ENCODE measurements at places on chromosomes 2 and 18.

GRCh38 chr2:60808330-60808801, 52.3 kb downstream of the PAPOLG start:
- H3K36me3 ChIP-seq: peaks cover 4% of the 10 kb centered on the region
- H3K4me3 ChIP-seq: no peak overlapping the region
- DNase-seq: no peak
- no peak overlapping the region for H3K27ac ChIP-seq
- H3K27me3 ChIP-seq: no peaks in the 10 kb centered on the region

DNA sequence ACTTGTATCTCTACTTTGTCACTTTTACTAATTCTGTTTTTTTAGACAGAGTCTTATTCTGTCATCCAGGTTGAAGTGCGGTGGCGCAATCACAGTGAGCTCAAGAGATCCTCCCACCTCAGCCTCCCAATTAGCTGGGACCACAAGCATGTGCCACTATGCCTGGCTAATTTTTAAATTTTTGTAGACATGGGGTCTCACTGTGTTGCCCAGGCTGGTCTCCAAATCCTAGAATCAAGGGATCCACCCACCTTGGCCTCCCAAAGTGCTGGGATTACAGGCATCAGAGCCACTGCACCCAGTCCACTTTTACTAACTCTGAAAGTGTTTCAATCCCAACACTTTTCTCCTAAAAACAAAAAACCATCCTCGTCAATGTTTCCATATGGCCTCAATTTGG, 94.9 kb downstream of the MALT1 start:
- no peaks in the 10 kb centered on the region for H3K36me3 ChIP-seq
- H3K27me3 ChIP-seq: no peaks in the 10 kb centered on the region
- no peak overlapping the region for H3K27ac ChIP-seq
- no peak overlapping the region for H3K4me3 ChIP-seq
- no peak for DNase-seq

DNA sequence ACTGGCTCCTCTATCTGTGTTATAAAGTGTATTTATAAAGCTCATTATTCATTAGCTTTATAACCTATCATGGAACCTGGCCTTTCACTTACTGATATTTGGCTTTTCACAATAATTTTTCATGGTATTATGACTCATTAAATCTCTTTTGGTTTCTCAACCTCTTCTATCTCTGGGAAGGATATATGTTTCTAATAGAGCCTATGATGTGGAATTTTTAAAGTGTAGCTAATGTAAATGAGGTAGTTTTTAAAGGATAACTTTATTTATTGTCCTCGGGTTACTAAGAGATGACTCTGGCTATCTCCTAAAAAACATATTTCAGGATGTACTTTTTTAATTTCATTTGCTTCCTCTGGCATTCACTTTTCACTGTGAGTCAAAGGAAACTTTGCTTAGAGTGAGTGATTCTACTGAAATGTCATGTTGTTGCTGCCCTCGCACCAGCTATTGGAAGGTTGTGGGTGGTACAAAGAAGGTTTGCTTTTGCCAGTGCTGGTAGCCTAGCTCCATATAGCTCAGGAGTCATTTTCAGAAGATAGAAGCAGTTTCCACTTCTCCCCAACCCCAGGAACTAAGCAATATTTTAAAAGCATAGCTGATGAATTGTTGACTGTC, 85.2 kb upstream of the RPE start:
- no peak overlapping the region for H3K27ac ChIP-seq
- DNase-seq: no peak
- H3K4me1 ChIP-seq: no peaks in the 10 kb centered on the region

GRCh38 chr2:100580367-100581276, 17.8 kb downstream of the PDCL3 start:
- peak overlapping the region; percentile 21 for H3K4me3 ChIP-seq
- no peaks in the 10 kb centered on the region for H3K27me3 ChIP-seq
- peaks cover 13% of the 10 kb centered on the region for H3K4me1 ChIP-seq
- no peaks in the 10 kb centered on the region for H3K36me3 ChIP-seq
- no peak for DNase-seq
- peak overlapping the region; percentile 3 for H3K27ac ChIP-seq

Measured in thoracic aorta (tissue), 2 donors.